Amygdala (tissue), 56 donors: ENCODE measurements at places on chromosomes 6 and 20.

DNA sequence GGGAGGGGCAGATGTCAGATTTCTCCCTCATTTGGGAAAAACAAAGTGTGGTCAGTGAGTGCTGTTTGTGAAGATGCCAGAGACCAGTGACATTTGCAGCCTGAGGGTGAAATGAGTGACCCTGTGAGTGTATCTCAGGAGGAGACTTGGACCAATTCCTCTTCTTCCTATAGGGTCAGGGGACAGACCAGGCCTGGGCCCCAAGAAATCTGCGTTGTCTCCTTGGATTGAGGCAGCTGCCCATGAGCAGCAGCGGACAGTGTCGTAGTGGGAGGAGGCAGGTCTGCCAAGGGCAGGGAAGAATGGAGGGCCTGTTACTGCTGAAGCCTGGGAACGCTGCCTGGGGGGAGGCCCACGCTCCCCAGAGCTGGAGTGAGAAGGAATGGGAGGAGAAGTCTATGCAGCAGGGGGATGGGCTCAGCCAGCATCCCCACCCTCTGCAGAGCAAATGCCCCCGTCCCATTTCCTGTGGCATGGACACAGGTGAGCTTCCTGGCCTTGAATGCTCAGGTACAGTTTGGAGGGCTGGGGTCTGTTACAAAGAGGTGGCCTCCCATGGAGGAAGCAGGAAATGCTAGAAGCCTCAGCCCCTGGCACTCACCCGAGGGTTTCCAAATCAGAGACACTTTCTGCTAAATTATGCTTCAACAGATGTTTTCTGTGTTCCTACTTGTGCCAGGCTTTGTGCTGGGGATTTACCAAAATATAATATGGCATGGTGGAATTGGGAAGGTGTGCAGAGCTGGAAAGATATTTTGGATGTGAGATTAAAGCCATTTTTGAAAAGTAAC is 29.8 kb downstream of the DAAM2 start:
- DNase-seq: peak; percentile 62

DNA sequence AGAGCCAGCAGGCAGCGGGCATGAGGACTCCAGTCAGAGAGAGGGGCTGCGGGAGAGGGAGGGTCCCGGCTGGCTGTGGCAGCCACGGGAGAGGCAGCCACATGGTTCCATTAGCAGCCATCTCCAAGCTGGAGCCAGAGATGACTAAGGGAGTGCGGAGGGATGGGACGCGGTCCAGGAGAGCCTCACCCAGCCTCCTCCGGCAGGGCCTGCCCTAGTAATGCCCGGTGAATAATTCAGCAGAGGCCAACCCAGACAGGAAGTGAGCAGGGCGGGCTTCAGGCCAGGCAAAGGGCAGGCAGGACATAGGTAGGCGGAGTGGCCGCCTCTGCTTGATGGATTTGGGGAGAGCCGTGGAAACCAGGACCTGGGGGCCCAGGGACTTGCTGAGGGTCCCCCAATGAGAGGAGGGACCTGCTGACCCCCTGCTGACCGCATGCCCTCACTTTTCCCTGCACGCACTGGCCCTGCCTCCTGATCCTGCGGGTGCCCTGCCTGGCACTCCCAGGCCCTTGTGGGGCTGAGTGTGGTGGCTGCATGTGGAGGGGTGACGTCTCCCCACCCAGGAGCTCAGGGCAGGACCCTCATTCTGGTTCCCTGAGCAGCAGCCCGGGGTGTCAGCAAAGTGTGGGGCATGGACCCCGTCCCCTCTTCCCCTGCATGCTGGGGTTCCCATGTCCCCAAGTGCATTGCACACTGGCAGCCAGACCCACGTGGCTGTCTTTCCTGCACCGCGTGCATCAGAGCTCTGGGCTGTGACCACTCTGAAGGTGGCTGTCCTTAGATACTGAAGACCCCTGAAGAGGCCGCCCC is 51.8 kb upstream of the SLCO4A1 start:
- DNase-seq: no peak

- no peak for DNase-seq
Observed at GRCh38 chr6:137763886-137764285, 103.2 kb upstream of the TNFAIP3 start.

- DNase-seq: no peak
Observed at GRCh38 chr6:167282165-167282564, 8.9 kb upstream of the UNC93A start.

GRCh38 chr6:85240787-85241385 is 209.0 kb upstream of the NT5E start:
- DNase-seq: no peak

GRCh38 chr6:168649209-168649608 is 208.2 kb downstream of the SMOC2 start:
- no peak for DNase-seq

GRCh38 chr6:34986845-34987246 is 97.8 kb downstream of the ANKS1A start:
- DNase-seq: peak; percentile 57

- no peak for DNase-seq
Observed at GRCh38 chr6:94680669-94681212, 896.6 kb upstream of the MANEA start.

- DNase-seq: no peak
Observed at GRCh38 chr20:21613512-21613911, 92.0 kb upstream of the PAX1 start.

GRCh38 chr6:111254004-111254778 is 166.9 kb downstream of the SLC16A10 start:
- DNase-seq: no peak

- DNase-seq: no peak
Observed at GRCh38 chr6:158414851-158415262, 102.6 kb downstream of the TULP4 start.

- DNase-seq: no peak
Observed at GRCh38 chr6:42332916-42333315, 115.3 kb upstream of the MRPS10 start.

DNA sequence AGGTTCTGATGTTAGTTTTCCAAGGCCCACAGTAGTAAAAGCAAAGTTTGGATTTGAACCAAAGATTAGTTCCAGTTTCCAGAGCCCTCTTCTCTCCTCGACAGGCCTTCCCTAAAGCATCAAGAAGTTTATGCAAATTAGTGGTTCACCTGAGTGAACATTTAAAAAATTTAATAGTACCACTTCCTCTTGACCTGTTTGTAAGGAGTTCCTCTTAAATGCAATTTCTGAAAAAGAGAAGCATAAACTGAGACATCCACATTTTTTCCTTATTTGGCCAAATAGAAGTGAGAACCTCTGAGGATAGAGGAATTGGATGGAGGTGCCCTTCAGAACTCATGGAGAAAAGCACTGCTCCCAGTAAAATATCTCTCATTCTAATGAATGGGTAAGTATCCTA is 1.2 kb upstream of the DSE start:
- no peak for DNase-seq

- no peak for DNase-seq
Observed at GRCh38 chr20:37382482-37383120, 36.7 kb downstream of the SRC start.

GRCh38 chr6:164692772-164693510 is 616.5 kb downstream of the C6orf118 start:
- no peak for DNase-seq

DNA sequence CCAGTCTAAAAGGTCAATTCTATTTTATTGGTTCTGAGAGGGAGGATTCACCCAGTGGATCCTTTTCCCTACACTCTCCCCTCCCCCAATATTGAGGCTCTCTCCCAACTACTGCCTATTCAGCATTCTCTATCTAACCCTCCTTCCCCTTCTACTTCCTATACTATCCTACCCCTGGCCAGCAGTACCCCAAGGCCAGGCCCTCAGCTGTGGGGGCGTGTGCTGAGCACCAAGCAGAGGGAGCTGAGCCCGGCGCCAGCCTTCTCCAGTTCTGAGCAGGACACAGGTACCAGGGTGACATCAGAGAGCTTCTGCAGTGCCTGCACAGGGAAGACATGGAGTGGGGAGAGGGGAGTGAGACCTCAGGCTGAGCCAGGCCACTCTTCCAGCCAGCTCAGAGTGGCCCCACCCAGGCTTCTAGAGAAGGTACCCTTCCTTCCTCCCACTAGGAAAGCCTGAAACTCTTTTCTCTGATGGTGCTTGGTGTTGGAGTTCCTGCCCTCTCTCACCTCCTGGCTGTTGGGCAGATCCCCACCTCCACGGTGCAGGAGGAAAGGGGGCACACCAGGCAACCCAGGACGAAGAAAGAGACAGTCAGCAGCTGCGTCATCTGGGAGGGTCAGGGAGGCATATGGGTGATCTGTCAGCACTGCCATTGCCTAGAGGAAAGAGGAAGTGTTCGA is 1.9 kb downstream of the DDAH2 start:
- DNase-seq: no peak

GRCh38 chr6:154923199-154923869 is 71.8 kb upstream of the TIAM2 start:
- no peak for DNase-seq

- DNase-seq: no peak
Observed at GRCh38 chr20:328027-328974, 2.9 kb downstream of the SOX12 start.

DNA sequence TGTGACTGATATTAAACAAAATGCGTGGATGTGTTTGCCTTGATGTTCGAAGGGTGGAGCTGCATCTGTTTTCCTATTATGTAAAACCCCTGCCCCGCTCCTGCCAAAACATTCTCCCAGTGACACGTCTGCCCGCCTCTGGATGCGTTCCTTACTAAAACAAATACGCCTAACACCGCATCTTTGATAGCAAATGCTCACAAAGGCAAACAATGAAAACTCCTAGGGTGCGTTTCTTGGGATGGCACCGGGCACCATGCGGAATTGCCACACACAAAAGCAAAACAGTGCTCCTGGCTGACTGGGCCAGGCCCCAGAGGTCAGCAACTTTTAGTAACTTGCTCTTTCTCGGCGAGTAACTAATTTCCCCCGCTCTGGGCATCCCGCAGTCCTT is 9.0 kb upstream of the FOXC1 start:
- no peak for DNase-seq

DNA sequence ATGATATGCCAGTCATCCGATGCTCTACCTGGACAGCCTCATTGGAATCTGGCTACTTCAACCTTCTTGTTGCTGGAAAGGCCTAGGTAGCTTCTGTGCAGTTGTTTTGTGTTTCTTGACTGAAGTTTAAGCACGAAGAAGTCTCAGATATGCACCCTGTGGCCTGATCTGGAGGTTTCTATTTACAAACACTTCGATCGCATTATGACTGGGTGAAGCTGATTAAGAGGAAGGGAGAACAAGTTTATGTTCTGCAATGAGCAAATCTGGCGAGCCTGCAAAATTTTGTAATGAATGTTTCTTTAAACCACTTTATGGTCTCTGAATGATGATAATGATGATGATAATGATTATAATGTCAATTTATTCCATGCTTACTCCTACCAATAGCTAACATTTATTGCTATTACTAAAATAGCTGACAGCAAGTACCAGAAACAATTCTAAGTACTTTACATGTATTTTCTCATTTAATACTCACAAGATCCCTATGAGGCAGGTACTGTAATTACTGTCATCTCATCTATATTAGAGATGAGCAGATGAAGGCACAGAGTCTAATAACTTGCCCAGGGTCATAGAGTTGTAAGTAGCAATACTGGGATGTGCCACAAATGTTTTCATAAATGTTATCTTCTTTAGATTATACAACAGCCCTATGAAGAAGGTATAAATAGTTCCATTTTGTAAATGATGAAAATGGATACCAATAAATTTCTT is 126.1 kb upstream of the UST start:
- no peak for DNase-seq

- no peak for DNase-seq
Observed at GRCh38 chr6:31610968-31611367, 4.1 kb upstream of the AIF1 start.

DNA sequence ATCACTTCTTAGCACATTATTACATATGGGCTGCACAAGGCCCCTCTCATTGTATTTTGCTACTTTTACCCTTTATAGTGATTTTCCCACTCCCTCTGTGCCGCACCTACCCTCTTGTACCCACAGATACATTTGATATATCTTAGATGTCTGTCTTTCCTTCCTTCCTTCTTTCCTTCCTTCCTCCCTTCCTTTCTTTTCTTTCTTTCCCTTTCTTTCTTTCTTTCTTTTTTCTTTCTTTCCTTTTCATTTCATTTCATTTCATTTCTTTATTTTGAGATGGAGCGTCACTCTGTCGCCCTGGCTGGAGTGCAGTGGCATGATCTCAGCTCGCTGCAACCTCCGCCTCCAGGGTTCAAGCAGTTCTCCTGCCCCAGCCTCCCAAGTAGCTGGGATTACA is 12.2 kb downstream of the POLH start:
- no peak for DNase-seq

GRCh38 chr6:82208913-82209312 is 38.6 kb downstream of the IBTK start:
- no peak for DNase-seq

DNA sequence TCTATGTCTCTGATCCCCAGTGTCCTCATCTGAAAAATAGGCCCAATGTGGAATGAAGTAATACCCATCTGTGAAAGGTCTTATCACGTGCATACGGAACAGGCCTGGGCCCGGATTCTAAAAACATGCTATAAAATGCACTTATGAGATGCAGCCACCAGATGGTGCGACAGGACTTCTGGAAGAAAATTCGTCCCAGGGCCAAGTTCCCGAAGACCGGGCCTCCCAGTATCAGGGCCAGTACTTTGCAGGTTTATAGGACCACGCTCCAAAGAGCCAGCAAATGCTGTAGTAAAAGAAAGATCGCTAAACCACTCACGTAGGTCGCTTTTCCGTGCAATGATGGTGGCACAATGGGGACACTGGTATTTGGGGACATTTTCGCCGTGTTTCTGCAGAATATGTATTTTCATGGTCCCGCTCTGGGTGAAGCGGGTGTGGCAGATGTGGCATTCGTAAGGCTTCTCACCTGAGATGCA is 10.6 kb downstream of the CTCFL start:
- DNase-seq: peak; percentile 63

GRCh38 chr6:106363401-106364138 is 3.1 kb downstream of the CRYBG1 start:
- no peak for DNase-seq

GRCh38 chr20:33790566-33790965 is 20.6 kb upstream of the CHMP4B start:
- no peak for DNase-seq

- no peak for DNase-seq
Observed at GRCh38 chr6:121497970-121498375, 62.5 kb downstream of the GJA1 start.

- no peak for DNase-seq
Observed at GRCh38 chr6:158910484-158911440, 89.2 kb downstream of the RSPH3 start.

DNA sequence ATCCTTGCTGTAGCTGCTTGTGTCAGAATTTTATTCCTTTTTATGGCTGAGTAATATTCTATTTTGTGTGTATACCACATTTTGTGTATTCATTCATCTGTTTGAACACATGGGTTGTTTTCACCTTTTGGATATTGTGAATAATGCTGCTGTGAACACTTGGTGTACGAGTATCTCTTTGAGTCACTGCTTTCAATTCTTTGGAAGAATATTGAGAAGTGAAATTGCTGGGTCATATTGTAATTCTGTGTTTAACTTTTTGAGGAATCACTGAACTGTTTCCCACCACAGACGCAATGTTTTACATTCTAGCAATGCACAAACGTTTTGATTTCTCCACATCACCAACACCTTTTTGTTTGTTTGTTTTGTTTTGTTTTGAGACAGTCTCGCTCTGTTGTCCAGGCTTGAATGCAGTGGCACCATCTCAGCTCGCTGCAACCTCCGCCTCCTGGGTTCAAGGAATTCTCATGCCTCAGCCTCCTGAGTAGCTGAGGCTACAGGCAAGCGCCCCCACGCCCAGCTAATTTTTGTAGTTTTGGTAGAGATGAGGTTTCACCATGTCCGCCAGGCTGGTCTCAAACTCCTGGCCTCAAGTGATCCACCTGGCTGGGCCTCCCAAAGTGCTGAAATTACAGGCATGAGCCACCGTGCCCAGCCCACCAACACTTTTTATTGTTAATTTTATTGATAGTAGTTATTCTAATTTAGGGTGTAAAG is 21.7 kb downstream of the CPXM1 start:
- no peak for DNase-seq
